ENCODE measurements at places on chromosomes 2 and 18. TPM values are rescaled to one million over a fixed set of nuclear protein-coding genes. Genes with fewer than 3 reads are reported as not detected.

DNA sequence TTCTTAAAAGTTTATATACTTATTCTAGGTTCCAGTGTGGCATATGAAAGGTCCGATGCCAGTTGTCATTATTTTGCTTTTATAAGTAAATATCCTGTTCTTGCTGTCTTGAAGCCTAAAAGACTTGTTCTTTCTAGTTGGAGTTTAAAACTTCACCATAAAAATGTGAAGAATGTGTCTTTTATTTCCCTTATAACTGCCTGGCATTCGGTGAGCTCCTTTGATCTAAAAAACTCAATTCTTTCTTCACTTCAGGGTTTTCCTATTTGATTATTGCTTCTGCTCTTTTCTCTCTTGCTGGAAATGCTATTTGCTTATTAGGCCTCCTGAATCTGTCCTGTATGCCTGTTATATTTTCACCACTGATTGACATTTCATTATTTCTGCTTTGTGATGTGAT is 51.6 kb downstream of the TSPYL6 start:
- no peaks in the 10 kb centered on the region for H3K27me3 ChIP-seq
- no peak overlapping the region for H3K4me3 ChIP-seq
- no peaks in the 10 kb centered on the region for H3K36me3 ChIP-seq
- H3K4me1 ChIP-seq = peaks cover 31% of the 10 kb centered on the region
- DNase-seq = no peak

GRCh38 chr2:215773728-215774127 is 239.6 kb downstream of the MREG start:
- no peaks in the 10 kb centered on the region for H3K27me3 ChIP-seq
- DNase-seq = no peak
- peaks cover 58% of the 10 kb centered on the region for H3K4me1 ChIP-seq
- no peak overlapping the region for H3K4me3 ChIP-seq

GRCh38 chr2:130797493-130798435 is 39.0 kb upstream of the ARHGEF4 start:
- H3K27me3 ChIP-seq = peaks cover 19% of the 10 kb centered on the region
- DNase-seq = peak; percentile 93
- H3K4me3 ChIP-seq = peak overlapping the region; percentile 66

GRCh38 chr2:238265605-238266004 is 22.8 kb downstream of the PER2 start:
- H3K4me1 ChIP-seq = no peaks in the 10 kb centered on the region
- H3K27ac ChIP-seq = no peak overlapping the region
- H3K36me3 ChIP-seq = no peaks in the 10 kb centered on the region
- DNase-seq = no peak
- H3K4me3 ChIP-seq = no peak overlapping the region

DNA sequence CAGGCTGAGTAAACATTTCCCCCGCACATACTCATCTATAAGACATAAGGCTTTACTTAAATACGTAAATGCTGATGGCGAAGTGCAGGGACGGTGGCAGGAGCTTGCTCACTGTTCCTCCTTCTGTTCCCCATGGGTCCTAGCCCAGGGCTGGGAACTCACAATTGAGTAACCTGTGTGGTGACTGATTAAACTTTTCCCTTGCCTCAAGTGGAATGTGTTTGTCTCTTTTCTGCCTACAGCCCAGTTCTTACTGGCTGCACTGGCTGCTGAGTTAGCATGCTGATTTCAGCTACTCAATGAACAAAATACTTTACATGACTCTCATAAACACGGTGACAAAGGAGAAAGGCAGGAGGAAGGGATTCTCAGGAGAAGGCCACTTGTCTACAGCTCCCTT is 87.3 kb downstream of the MARCO start:
- no peak for DNase-seq
- peaks cover 6% of the 10 kb centered on the region for H3K27me3 ChIP-seq
- no peak overlapping the region for H3K4me3 ChIP-seq
- H3K27ac ChIP-seq = no peak overlapping the region
- no peaks in the 10 kb centered on the region for H3K36me3 ChIP-seq
- H3K4me1 ChIP-seq = no peaks in the 10 kb centered on the region

DNA sequence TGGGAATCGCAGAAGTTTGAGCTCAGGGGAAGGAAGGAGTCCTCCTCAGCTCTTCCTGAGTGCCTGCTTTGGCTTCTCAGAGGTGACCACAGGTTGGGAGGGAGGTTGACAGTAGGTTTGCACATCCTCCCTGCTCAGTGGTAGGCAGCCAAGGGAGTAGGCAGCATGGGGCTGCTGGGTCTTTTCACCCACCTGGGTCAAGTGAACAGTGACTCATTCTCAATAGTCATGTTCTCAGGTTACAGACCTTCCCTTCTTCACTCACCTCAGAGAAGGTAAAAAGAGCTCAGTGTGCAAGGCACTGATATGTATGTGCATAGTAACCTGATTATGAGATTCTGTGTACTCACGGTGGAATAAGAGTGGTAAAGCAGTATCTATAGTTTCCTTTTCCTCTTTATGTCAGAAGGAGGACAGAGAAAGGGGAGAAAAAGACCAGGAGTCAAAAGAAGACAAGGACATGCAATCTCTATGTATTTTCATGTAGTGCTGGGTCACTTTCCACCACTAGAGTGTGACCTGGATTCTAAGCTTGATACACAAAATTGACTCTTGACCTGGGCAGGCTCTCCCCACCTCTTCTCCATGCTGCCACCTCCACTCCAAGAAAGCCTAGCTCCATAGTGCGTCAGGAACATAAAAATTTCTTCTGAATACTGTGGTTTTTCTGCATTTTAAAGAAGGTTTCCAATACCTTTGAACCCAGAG is 36.5 kb upstream of the ASNSD1 start:
- no peak for DNase-seq
- no peaks in the 10 kb centered on the region for H3K27me3 ChIP-seq
- H3K4me3 ChIP-seq = no peak overlapping the region
- peaks cover 3% of the 10 kb centered on the region for H3K4me1 ChIP-seq

GRCh38 chr2:239393388-239393940 is 7.4 kb downstream of the HDAC4 start:
- no peaks in the 10 kb centered on the region for H3K27me3 ChIP-seq
- H3K4me1 ChIP-seq = peaks cover 10% of the 10 kb centered on the region
- no peaks in the 10 kb centered on the region for H3K36me3 ChIP-seq

GRCh38 chr2:215619989-215620388 is 184.1 kb upstream of the FN1 start:
- DNase-seq = no peak
- no peaks in the 10 kb centered on the region for H3K27me3 ChIP-seq
- H3K27ac ChIP-seq = peak overlapping the region; percentile 1
- no peaks in the 10 kb centered on the region for H3K36me3 ChIP-seq
- H3K4me3 ChIP-seq = peak overlapping the region; percentile 10

C2orf49 gene
- 24.8 TPM for total RNA-seq

NXPH2 gene
- 4.8 TPM for total RNA-seq

SFT2D3 gene
- total RNA-seq = 7.6 TPM

MC2R gene
- not detected for total RNA-seq

CACNB4 gene
- total RNA-seq = not detected

VSNL1 gene
- total RNA-seq = 7.8 TPM
